ENCODE measurements at places on chromosomes 11 and 22.

GRCh38 chr22:34308101-34308500, 387.8 kb upstream of the LARGE1 start:
- DNase-seq: no peak

- DNase-seq: no peak
Measured at GRCh38 chr11:14906578-14906977, 14.5 kb upstream of the CYP2R1 start.

DNA sequence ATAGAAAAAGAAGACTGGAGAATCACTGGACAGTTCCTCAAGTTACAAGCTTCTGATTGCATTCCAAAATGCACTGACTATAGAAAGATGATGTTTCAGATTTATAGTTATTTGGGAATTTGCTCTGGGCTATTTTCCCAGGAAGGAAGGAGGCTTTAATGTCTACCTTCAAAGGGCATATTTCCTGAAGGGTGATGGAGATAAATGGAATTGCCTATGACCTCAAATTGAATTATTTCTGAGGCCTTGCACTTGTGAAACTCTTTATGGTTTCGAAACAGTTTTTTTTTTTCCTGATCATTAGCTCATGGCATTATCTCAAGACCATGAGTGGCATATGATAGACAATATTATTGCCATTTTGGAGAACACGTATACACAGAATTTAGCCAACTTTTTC, 333.9 kb downstream of the METTL15 start:
- DNase-seq: no peak

DNA sequence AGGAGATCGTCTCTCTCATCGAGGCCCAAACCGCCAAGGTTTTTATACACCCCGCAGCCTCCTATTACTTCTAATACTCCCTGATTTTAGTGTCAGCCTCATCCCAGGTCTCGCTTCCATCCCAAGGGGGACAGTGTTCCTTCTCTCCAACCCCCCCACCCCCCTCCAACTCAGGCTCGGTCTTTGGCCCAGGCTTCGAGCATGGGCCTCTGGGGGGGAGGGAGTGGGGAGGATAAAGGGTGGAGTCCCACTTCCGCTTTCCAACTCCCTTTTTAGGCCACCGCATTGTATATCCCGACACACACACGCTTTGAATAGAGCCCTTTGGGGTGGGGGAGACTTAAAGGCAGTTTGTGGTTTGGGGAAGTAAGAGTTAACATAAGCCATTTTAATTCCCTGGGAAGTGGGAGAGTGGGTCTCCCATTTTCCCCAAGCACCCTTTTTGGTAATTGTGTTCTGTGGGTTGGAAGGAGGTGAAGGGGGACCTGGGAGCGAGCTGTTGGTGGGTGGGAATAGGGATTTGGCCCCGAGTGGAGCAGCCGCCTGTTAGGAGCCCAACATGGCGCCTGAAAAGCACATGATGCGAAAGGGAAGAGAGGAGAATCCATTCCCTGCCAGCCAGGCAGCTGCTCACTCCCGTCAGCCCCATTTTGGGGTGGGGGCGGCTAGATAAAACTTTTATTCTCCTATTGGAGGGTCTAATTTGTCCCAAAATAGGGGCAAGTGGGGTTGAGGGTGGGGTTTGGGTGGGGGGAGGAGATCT, 844 bp downstream of the PCF11 start:
- peak; percentile 92 for DNase-seq

DNA sequence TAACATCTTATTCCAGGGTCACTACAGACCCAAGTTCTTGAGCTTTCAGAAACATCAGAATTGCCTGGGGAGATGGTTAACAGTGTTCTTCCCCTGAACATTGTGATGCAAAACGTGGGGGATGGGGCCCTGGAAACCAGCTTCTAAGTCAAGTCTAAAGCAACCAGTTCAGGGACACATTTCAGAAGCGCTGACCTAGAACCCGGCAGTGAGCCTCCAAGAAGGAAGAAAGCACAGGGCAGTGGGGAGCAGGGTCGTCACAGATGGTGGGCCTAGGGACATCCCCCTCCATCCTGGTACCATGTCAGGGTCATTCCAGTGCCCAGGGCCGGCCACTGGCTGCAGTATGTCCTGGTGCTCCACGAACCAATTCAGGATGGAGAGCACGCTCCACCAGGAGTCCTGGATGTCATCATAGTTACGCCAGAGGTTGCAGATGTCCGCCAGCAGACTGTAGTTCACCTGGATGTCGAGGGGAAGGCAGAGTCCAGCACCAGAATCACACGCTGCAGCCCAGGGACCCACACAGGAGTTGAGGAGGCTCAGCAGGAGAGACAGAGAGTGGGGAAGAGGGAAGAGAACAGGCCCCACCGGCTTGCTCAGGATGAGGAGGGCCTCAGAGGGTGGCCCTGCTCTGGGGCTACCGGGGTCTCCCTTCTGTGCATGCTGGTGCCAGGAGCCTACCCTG, 5.0 kb downstream of the NAGA start:
- DNase-seq: no peak

DNA sequence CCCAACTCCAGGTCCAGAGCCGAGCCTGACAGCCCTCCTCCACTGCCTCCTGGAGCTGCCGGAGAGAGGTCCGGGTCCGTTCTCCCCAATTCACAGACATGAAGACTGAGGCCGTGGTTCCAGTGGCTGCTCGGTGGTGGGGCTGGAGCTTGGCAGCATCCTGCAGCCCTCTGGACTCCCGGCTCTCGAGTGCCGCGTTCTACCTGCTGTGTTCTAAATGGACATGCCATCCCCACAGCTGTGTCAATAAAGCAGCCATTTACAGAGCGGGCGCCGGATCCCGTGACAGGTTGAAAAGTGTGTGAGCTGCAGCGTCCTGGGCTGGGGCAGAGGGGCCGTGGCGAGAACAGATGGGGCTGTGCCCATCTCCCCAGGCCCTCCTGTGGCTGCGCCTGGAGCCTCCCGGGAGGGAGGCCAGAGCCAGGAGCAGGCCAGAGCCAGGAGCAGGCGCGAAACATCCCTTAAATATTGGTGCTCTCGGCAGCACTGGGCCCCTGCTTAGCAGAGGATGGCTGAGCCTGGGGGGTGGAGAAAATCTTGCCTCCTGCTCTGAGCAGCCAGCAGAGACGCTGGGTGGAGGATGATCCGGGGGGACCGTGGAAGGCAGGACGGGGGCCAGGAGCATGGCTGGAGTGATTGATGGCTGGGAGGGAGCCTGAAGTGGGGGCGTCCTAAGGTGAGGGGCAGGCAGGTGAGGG, 46.2 kb downstream of the FLRT1 start:
- DNase-seq: no peak

Measured in muscle of back (tissue), 13 donors.